ENCODE measurements at places on chromosomes 11 and 22.

DNA sequence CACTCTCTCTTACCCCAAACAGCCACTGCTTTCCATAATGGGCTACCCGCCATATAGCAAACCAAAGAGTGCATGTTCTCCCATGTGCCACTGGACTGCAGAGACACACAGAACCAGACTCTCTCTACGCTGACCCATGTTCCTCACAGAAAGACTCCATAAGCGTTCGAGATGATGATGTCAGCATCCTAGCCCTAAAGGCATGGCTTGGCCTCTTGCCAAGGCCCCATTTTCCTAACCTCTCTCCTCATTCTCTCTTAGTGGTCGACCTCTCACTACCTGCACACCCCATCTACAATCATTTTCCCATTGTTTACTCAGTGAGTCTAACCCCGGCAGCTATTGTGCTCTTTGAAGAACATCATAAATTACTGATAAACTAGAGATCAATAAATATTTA lies 4.9 kb downstream of the NDUFC2 start:
- no peak for DNase-seq

DNA sequence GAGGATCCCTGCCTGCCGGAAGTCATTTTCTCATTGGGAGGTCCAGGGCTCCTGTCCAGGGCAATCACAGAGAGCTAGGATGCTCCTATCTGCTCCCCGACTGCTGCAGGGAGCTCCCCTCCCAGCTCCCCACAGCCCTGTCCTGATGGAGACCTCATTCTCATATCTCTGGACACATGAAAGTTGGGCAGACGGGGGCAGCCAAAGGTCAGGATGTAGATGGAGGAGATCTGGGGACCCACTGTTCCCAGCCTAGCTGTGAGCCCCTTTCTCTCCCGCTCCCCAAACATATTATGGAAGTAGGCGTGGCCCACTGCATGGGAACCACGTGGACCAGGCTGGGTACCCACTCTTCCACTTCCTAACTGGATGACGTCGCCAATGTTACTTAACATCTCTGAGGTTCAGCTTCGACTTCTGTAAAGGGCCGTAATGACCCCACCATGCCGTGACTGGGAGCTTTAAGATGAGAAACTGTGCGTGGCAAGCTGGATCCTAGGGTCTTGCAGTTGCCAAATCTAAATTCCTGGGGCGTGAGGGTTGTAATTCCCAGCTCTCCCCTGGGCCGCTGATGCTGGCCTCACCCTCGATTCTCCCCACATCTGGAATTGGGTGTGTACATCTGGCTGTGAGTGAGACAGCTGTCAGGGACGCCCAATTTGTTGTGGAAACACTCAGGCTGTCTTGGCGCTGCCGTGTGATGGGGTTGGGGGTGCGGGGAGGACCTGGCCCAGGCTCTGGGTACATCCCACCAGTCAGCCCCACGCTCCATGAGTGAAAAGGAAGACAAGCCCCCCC lies 1.8 kb downstream of the CDC42EP2 start:
- DNase-seq: no peak

DNA sequence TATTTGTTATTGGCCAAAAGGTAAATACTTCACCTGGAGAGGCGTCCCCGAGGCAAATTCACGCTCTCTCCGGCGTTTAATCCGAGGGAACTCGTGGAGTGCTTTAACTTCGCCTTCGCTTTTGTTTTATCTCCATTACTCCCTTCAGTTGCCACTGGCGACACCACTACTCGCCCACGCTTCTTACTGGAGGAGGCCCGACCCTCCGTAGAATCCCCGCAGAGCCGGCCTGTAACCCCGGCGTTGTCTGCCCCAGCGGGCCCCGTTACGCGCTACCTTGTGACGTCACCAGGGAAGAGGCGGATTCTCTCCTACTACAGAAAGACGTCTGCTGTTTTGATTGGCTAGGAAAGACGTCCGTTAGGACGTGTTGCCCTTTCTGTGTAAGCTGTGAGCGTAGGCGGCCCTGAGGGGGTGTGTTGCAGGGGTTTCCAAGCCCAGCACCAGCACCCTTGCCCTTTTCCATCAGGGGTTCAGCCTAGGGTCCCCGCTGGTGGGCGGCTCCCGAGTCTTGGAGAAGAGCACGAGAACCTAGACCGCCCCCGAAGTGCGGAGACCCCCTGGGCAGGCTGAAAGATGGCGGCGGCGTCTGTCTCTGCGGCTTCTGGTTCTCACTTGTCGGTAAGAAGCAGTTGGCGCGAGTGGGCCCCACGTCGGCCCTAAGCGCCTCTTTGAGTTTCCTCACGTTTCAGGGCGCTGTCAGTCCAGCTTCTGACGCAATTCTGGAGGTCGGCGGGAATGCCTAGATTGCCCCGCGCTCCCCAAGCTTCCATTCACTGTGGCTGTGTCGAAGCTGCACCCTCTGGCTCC lies at the start of gene CEP57:
Gene CEP57 (plus strand): TSS at position 376 of the 810 bp plus-strand sequence. CDS start 201 bp downstream, at position 577.
- DNase-seq: peak; percentile 94

GRCh38 chr11:22349491-22349890 lies 11.3 kb downstream of the SLC17A6 start:
- DNase-seq: no peak

DNA sequence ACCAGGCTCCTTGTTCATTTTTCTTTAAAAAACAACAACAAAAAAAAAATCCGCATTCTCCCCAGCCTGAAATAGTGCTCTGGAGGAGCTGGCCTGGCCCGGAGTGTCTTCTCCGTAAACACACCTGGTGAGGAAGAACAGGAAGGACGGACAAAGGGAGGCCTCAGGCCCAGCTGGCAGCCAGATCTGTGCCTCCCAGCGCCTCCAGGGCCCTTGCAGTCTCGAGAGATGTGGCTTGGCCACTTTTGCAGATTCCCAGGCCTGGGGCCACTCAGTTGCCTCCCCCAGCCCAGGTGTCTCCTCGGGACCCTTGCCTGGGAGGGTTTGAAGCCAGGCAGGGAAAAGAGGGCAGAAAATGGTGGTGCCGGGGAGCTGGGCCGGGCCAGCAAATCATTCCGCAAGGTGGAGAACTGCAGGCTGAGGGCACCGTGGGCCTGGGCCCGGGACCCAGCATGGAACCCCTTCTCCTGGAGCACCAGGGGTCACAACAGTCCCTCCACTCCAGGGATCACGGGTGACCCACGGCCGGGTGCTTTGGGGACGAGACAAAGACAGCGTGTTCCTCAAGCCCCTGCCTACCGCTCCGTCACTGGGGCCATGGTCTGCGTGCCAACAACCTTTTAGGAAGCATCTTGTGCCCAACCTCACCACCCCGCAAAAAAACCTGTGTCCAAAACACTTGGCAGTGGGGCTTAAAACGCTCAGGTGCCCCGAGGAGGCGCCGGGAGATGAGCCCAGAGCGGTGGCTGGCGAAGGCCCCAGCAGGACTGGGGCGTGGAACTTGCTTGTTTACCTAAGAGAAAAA lies 67.1 kb upstream of the WNT7B start:
- no peak for DNase-seq

GRCh38 chr22:20561882-20562281 lies 54.5 kb downstream of the MED15 start:
- DNase-seq: no peak

GRCh38 chr11:62295504-62295903 lies 3.4 kb downstream of the SCGB1D4 start:
- peak; percentile 13 for DNase-seq

DNA sequence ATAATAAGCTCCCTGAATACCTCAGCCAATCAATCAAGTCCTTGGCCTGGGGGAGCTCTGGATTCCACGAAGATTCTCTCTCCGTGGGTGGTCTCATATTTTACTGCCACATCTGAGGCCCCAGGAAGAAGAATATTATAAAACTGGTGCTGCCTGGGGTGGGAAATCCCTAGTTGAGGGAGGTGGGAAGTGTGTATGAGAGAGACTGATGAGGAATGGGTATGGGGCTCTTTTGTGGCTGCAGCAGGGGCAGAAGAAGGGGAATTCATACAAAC lies 71.5 kb downstream of the SYN3 start:
- no peak for DNase-seq

DNA sequence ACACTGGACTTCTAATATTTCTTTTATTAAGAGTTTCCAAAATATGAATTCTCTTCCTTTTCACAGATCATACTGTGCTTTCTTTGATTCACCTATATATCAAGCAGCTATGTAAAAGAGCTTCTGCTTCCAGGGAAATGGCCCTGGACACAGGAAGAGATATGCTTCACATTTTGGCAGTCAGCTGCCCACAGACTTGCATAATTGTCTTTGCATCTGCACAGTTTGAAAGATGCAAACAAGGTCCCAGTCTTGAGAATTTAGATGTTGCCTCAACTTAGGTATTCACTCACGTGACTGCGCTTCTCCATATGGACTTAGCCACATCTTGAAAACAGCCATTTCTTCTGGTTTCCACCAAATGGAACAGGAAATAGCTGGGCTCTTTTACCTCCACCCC lies 92.3 kb upstream of the POU2AF2 start:
- DNase-seq: no peak

DNA sequence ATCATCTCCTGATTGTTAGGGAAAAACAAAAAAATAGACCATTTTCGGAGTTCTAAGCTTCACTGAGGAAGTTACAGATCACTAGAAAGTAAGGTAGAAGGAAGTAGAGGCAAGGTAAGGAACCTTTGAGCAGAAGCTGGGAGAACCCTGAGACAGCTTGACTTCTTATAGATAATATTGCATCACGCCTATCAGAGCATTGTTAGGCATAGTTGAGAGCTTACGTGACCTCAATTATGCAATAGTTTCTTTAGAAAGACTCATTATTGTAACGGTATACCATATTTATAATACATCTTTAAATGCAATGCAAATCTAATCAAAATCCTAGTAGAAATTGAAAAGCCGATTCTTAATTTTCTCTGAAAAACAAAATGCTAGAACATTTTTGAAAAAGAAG lies 4.9 kb downstream of the TBRG1 start:
- DNase-seq: no peak

GRCh38 chr22:38829485-38829884 lies 14.3 kb downstream of the NPTXR start:
- DNase-seq: no peak

- no peak for DNase-seq
Observed at GRCh38 chr11:2927851-2928604, 1.2 kb downstream of the PHLDA2 start.

- DNase-seq: no peak
Observed at GRCh38 chr22:19987394-19988306, 29.0 kb downstream of the ARVCF start.

DNA sequence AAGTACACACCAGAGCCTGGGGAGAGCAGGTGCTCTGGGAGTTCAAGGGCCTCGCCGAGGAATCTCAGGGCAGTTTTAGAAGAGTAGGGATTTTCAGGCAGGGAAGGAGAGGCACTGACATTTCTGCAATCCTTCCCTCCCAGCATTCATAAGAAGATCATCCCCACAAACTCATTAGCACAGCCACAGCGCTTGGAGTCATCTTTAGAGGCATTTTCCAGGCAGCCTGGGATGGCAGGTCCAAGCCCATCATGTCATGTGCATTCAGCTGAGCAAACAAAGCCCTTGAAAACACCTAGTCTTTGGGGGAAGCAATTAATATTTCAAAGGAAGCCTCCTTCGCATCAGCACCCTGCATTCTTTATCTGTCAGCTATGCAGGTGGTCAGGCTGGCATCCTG lies 43.8 kb downstream of the MAP6 start:
- no peak for DNase-seq

DNA sequence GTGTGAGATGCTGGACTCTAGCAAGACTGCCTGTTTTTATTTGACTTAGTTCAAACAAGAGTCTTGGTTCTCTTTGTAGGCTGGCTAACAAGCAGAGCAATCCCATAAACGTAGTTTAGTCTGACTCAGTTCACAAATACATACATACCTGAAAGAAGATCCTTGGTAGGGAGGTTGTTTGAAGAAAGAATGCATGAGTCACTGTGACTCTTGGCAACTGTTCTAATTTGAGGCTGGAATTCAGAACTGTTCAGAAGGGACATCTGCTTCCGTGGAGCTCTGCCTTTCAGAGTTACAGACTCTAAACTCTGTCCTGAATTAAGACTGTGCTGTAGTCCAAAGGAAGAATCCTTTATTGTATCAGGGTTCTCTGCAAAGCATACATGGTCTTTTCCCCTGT lies 32.2 kb downstream of the C2CD3 start:
- DNase-seq: peak; percentile 5

GRCh38 chr11:45155627-45156180 lies 9.3 kb downstream of the PRDM11 start:
- DNase-seq: no peak

GRCh38 chr11:108916290-108916689 lies 251.4 kb downstream of the DDX10 start:
- no peak for DNase-seq

DNA sequence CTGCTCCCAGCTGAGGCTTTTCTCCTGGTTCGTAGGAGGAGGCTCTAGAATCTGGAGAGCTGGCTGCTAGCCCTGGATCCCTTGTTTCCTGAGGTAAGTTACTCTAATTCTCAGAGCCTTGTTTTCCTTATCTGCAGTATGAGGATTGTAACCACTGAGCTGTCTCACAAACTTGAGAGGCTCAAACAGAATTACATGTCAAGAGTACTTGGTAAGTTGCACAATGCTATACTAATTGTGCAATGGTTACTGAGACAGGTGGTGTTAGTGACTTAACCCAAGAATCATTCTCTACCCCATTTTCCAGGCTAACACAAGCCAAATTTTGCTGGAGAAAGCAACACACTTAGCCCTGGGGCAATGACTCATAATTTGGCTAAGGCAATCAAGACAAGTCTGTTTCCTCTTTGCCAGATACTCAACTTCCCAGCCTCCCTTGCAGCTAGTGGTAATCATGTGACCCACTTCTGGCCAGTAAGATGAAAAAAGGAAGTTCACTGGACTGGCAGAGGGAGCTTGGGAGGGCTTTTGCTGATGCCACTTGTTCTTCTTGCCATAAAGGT lies 348.0 kb downstream of the TENM4 start:
- no peak for DNase-seq

DNA sequence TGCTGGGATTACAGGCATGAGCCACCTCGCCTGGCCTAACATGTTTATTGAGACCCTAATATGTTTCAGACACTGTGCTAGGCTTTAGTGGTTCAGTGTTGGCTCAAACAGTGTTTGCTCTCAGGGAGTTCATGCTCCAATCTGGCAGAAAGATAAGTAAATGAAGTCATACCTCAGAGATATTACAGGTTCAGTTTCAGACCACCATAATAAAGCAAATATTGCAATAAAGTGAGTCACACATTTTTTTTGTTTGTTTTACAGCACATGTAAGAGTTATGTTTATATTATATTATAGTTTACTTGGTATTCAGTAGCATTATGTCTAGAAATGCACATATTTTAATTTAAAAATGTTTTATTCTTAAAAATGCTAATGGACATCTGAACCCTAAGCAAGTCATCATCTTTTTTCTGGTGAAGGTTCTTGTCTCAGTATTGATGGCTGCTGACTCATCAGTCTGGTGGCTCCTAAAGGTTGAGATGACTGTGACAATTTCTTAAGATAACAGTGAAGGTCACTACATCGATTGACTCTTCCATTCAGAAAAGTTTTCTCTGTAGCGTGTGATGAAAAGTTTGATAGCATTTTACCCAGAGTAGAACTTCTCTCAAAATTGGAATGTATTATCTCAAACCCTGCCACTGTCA lies 243.0 kb upstream of the ANO5 start:
- no peak for DNase-seq

GRCh38 chr11:92236856-92237255 lies 12.2 kb downstream of the FAT3 start:
- no peak for DNase-seq

GRCh38 chr22:30246814-30247376 lies 336 bp upstream of the LIF start:
- DNase-seq: no peak

GRCh38 chr11:33915526-33915925 lies 23.6 kb upstream of the LMO2 start:
- no peak for DNase-seq
